ENCODE measurements at places on chromosomes 3 and 15. TPM values are rescaled to one million over a fixed set of nuclear protein-coding genes. Genes with fewer than 3 reads are reported as not detected.

MTMR10 gene
- 31.9 TPM for total RNA-seq

TP63 gene
- total RNA-seq: 1.9 TPM

PRSS50 gene
- total RNA-seq: under 0.01 TPM

ZBED2 gene
- not detected for total RNA-seq

CCDC32 gene
- 27.7 TPM for total RNA-seq

LXN gene
- 248 TPM for total RNA-seq

LYZL4 gene
- not detected for total RNA-seq

IL17RC gene
- total RNA-seq: 51.8 TPM

CCR8 gene
- not detected for total RNA-seq

SENP8 gene
- 3.4 TPM for total RNA-seq

GPR149 gene
- total RNA-seq: not detected

TRAIP gene
- 2.1 TPM for total RNA-seq

MAPKAPK3 gene
- total RNA-seq: 42.7 TPM

LEKR1 gene
- total RNA-seq: 3.1 TPM

C3orf20 gene
- total RNA-seq: 0.13 TPM

TFRC gene
- 150 TPM for total RNA-seq

SPTBN5 gene
- total RNA-seq: 0.22 TPM

SCG3 gene
- not detected for total RNA-seq

PCOLCE2 gene
- 124 TPM for total RNA-seq

CMTM7 gene
- total RNA-seq: 7.6 TPM

Data from articular chondrocyte of knee joint (primary cell).